ENCODE measurements at places on chromosomes 3 and 15.
A peak's percentile ranks its signal among the peaks of the same experiment; 100 is the strongest.

GRCh38 chr3:172522871-172523818 is at the start of gene TNFSF10:
TNFSF10 (minus strand) TSS chr3:172523430; CDS start chr3:172523384, 46 bp downstream.
- DNase-seq: no peak

DNA sequence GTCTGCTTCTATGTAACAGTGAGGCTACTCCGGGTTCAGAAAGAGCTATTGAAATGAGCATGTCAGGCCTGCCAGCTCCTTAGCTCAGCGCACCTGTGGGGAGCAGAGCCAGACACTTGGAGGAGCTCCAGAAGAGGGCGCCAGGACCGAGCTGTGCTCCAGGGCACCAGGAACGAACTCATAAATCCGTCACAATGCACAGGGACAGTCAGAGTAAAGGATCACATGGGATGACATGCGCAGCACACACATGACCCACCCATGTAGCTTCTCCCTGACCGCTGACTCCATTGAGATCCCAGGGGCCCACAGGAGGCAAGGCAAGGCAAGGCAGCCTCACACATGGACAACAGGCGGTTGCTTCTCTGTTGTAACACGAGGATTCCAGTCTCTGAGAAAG is 26.0 kb upstream of the GNB5 start:
- DNase-seq: no peak

GRCh38 chr15:75227663-75228280 is 26.1 kb downstream of the C15orf39 start:
- DNase-seq: no peak

GRCh38 chr3:89105503-89105902 is 1.9 kb upstream of the EPHA3 start:
- DNase-seq: no peak

DNA sequence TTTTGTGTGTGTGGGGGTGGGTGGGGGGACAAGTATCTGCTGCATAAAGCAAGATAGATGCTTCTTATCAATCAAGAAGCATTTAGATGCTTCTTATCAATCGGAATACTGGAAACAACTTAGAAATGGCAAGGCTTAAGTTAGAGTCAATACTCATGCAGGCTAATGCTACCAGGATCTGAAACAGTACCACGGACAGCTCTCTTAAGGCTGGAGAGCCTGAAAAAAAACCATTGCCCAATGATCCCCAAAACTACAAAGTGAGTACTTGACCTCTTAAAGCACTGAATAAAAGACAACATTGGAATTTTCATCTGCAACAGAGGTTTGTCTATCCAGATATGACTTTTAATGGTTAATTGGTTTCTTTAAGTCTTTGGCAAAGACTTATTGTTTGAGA is 262.3 kb downstream of the GAP43 start:
- no peak for DNase-seq

- DNase-seq: peak; percentile 81
Measured at GRCh38 chr3:141076797-141077571, 25.8 kb downstream of the SPSB4 start.

DNA sequence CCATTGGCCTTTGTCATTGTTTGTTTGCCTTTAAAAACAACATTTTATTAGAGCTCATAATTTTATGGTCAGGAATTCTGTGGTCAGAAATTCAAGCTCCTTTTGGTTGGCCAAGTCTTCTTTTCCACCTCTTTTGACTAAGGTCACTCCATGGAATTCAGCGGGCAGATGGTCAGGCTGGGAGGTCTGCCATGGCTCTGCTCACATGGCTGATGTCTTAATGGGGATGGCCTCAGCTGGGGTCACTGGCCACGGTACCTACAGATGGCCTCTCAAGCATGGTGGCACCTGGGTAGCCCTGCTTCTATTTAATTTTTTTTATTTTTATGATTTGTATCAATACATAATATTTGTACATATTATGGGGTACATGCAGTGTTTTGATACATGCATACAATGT is 360.8 kb upstream of the MCTP2 start:
- no peak for DNase-seq

DNA sequence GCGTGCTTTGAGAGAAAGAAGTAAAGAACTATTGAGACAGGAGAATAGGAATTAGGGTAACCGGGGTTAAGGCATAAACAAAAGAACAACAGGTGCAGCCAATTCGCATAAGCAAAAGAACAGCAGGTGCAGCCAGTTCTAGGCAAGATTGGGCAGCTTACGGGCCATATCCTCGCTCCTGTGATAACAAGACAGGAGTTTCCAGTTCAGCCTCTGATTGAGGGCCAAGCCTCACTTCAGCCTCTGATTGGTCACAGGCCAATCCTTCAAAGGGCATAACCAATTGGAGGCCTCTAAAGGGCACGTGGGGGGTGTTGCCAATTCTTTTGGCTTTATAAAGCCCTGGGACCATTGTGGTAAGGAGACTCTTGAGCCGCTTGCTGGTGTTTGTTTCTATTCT is 143.5 kb downstream of the GADL1 start:
- DNase-seq: no peak

- DNase-seq: no peak
Measured at GRCh38 chr3:165859061-165859460, 21.8 kb upstream of the BCHE start.

DNA sequence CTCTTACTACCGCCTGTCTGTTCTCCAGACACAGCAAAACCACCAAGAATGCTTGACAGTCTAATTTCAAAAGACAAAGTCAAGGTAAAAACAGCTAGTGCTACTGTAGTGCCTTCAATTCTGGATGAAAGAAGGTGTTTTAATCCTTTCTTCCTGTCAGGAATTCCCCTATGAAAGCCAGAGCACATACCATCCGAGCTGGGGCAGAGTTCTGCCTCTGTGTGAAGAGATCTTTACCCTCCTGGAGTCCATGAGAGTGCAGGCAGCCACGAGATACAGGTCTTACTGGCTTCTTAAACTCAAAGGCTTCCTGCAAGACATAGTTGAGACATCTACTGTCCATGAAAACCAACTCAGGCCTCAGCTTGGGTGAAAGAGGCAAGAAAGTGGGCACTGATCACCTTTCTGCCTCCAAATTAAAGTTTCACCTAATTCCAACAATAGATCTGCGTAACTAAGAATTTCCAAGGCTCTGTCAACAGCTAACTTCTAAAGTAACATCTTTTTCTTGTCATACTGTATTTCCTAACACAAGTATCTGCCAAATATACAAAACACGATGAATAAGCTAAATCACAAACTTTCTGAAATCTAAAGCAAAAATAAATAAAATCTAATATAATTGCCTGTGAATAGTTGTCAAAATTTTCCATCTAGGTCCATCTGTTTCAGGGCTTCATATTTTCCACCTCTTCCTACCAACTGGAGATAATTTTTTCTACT is 7.5 kb downstream of the CDC25A start:
- no peak for DNase-seq

DNA sequence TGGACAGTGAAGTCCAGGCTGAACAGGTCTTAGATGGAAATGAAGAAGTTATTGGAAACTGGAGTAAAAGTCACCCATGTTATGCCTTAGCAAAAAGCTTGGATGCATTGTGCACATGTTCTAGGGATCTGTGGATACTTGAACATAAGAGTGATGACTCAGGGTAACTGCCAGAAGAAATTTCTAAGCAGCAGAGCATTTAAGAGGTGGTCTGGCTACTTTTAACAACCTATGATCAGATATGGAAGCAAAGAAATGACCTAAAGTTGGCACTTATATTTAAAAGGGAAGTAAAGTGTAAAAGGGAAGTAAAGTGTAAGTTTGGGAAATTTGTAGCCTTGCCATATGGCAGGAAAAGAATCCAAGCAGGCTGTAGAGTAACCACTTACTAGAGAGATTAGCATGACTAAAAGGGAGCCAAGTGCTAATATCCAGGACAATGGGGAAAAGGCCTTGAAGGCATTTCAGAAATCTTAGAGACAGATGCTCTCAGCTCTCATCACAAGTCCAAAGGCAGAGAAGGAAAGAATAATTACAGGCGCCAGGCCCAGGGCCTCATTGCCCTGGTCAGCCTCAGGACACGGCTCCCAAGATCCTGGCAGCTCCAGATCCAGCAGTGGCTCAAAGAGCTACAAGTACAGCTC is 73.9 kb upstream of the KCNH8 start:
- no peak for DNase-seq

- peak; percentile 17 for DNase-seq
Measured at GRCh38 chr3:123347691-123348264, 101.1 kb downstream of the ADCY5 start.

DNA sequence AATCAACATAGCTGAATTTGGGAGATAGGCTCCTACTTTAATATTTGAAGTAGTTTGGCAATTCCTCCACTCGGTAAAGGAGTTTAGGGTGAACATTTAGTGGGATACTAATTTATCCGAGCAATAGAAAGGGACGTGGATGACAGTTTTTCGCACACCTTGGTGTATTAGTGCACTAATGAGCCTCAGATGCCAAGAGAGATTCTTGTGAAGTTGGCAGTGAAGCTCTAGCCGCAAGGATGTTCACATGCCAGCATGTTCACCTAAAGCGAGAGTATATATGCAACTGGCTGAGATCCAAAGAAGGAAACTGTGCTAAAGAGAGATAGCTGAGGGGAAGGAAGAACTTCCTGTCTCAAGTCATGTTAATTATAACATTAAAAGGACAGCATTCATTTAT is 58.5 kb downstream of the TGFBR2 start:
- DNase-seq: no peak

DNA sequence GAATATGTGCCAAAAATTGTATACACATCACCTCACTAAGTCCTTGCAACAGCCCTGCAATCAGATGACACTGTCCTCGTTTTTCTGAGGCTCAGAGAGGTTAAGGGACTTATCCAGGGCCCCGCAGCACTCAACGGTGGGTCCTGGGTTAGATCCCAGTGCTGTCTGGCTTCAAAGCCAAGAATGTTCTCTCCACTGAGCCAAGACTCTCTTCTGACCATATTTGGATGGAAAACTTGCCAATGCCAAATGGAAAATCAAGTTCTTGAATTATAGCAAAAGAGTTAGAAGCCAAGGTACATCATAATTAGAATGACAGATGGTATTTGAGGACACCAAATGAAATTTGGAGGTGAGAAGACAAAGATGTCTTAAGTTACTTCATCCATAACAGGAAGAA is 75.9 kb downstream of the NCEH1 start:
- DNase-seq: no peak

GRCh38 chr3:143821862-143822261 is 26.4 kb downstream of the SLC9A9 start:
- no peak for DNase-seq

DNA sequence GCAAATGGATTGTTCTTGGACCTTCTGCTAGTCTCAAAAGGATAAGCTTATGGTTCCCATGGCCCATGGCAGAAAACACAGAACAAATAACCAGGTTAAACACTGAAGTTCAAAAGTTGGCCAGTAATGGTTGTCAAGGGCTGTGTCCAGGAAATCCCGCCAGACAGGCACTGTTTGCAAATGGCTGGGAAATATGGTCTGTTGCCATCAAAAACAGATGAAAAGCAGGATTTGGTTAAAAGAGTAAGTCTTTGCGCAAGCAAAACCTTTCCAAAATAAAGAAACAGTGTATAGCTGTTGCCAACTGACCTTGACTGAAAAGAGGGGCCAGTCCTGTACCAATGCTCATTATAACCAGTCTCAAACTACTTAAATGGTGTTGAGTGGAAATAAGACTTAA is 58.6 kb downstream of the WWTR1 start:
- peak; percentile 69 for DNase-seq

DNA sequence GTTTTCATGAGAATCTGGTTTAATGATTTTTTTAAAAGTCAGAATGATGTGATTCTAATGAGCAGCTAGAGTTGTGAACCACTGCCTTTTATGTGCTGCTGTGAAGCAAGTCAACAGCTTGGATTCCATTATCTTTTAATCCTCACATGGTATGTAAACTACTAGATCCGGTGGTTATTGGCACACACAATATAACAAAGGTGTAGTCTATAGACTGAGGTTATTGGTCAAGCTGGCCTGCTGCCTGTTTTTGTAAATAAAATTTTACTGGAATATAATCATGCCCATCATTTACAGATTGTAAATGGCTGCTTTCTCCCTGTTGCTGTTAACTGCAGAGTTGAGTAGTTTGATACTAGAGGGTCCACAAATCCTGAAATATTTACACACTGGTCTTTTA is 103.1 kb downstream of the OTOL1 start:
- no peak for DNase-seq

DNA sequence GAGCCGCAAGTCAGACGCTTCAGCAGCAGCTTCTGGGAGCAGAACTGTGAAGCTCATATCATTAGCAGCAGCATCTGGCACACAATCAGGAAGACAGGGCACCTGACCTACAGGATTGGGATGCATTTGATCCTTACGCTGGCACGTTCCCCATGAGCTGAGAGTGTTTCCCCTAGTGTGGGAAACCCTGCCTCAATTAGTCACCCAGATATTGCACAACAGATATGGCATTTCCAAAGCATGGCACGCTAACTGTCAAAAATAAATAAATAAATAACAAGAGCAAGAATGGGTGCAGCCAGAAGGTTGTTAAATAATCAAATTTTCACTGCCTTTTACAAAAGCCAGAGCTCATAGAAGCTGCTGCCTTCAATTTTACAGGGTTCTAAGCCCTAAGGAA is 189.6 kb upstream of the THBS1 start:
- DNase-seq: no peak

GRCh38 chr3:85576091-85576690 is 617.4 kb downstream of the CADM2 start:
- DNase-seq: peak; percentile 49

DNA sequence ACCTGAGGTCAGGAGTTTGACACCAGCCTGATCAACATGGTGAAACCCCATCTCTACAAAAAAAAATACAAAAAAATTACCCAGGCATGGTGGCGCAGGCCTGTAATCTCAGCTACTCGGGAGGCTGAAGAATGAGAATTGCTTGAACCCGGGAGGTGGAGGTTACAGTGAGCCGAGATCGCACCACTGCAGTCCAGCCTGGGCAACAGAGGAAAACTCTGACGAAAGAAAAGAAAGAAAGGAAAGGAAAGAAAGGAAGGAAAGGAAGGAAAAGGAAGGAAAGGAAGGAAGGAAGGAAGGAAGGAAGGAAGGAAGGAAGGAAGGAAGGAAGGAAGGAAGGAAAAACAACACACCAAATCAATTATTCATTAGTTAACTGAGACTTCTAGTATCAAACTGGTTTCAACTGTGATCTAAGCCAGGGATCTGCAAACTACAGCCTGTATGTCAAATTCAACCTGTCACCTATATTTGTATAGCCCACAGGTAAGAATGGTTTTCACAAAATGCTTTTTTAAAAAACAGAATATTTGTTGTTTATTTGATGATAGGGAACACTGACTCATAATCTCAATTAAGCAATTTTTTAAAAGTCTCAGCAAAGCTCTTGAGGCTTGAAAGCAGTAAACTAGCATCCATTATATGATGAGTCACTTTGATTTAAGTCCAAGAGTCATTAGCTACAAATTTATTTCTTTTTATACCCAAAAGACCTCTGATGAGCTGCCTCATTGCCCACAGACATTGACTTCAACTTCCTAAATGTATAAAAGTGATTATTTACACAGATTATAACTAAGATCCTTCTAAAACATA is 127.6 kb downstream of the TBL1XR1 start:
- DNase-seq: no peak

DNA sequence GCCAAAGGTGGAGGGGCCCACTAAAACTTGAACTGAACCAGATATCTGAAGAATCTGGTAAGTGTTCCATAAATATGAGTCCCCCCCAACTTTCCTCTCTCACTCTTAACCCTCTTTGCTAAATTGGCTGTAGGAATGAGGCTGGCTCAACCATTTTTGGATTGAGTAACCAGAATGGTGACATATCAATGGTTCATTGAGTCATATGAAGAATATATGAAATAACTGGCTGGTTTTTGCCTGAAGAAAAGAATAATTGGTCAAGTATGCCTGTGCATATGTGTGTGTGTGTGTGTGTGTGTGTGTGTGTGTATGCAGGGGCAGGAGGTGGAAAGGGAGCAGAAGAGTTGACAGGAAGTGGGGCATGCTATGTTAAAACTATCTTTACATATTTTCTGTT is 472.9 kb upstream of the THBS1 start:
- no peak for DNase-seq
